ENCODE measurements at places on chromosomes 12 and 14.

GRCh38 chr12:106342397-106343213, 14.9 kb upstream of the POLR3B start:
- DNase-seq, result no peak

DNA sequence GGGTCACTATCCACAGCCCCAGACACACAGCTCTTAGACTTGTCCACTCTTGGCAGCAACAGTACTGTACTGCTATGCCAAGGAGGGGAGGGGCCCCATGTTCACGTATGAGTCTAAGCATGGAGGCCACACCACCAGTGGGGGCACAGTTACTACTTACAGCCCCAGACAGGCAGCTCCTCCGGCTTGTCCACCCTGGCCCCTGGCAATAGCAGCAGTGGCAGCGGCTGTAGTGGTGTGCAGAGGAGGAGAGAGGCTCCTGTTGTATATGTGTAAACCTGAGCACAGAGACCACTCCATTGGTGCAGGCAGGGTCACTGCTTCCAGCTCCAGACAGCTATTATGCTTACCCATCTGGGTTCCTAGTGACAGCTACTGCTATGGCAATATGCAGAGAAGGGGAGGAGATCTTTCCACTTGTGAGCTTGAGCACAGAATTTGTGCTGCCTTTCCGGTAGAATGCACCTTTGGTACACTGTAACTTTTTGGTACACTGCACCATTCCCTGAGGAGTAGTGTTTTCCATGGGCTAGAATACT, 113.2 kb downstream of the RAD51B start:
- no peak for DNase-seq

DNA sequence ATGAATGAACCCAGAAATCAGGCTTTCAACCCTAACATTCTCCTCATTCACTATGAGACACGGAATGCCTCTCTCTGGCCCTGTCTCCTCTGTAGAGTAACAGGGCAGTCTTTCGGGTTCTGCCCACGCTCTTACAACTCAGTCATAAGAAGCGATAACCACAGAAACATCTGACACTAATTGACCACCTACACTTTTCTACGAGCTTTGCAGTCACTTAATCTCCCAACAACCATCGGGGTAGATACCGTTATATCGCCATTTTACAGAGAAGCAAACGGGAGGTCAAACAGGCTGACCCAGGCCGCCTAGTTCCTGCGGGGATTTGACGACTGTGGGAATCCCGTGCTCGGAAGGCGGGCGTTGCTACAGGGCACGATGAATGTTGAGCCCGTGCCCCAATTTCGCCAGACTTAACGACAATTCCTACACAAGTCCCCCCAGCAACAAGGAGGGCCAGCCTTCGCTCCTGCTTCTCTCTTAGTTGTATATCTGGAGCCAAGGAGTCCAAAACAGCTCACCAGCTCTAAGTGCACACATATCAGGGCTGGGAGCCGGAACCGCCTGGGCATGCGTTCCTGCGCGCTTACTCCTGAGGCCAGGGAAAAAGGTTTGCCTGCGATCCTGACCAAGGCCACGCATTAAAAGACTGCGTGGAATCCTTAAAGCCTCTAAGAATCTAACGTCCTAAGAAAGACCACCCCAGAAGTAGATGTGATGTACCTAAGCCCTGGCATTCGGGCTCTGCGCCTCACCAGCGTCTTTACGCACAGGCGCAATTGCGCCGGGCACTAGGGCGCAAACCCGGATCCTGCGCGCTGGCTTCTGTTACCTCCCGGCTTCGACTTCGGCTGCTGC, 38.7 kb upstream of the TBX5 start:
- no peak for DNase-seq

DNA sequence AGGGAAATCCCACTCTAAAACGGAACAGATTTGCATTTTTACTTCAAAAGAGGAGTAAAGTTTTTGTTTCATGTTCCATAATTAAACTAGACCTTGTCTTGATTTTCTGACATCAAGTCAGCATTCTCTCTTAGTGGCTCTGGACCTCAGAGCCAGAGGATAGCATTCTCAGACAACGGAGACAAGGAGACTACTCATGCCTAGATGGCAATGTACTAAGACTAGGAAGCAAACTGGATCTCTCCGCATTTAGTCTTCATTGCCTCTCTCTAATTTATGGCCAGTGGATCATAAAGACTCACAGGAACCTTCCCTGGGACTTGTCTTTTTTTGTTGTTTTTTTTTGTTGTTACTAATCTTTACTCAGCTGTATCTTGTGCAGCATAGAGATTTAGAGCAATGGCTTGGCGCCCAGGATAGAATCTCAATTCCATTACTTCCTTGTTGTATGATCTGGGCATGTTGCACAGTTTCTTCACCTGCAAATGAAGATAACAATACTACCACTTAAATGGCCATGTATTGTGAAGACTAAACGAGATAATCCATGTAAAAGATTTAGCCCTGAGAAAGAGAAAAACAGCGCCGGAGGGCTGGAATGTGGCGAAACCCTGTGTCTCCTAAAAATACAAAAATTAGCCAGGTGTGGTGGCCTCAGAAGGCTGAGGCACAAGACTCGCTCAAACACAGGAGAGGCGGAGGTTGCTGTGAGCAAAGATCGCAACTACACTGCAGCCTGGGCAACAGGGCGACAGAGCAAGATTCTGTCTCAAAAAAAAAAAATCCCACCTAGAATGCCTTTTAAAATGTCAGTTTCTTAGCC, 4.0 kb upstream of the GEMIN2 start:
- no peak for DNase-seq

GRCh38 chr14:21264025-21264801, 5.0 kb downstream of the HNRNPC start:
- DNase-seq, result no peak

DNA sequence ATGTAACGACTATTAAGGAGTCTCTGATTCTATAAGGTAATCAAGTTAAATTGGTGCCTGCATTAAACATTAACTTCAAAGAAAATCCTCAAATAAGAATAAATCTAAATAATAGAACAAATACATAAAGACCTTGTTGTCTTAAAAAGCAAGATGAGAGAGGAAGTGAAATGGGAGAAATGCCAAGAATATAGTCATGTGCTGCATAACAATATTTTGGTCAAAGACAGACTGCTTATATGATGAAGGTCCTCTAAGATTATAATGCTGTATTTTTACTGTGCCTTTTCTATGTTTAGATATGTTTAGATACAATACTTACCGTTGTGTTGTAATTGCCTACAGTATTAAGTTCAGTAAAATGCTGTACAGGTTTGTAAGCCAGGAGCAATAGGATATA, 213.6 kb downstream of the C12orf42 start:
- DNase-seq, result no peak

DNA sequence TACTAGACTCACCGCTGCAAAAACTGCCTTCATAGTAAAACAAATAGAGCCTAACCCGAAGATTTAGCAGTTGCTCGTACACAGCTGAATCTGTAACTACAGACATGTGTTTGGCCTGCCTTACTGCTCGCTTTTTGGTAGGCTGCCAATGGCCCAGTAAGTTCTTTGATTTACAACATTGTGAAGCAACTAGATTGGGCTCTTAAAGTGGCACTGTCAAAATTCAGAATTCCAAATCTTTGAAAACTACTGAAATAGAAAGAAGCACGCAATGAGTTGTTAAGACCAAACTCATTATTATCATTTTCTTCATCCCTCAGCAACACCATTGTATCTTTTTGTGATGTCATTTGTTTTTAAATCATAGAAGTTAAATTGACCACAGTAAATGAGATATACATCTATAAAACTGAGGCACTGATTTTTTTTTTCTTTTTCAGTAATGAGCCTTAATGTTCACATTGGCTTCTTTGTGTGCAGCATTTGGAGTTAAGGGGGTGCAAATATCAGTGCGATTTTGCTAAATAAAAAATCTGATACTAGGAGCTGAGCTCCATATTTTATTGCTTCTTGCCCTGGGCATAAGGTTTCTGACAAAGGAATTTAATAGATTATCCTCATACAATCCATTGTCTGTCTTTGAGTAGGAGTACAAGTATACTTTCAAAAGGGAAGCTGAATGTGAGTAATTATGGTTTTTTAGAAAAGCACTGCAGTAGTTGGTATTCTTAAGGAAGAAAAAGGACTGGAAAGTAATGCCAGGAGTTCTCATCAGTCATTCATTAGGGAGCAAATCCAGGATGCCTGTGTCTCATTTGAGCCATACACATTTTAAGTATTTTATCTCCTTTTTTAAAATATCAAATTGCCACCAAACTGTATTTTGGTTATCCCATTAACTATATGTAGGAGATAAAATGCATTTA, 138.5 kb downstream of the KICS2 start:
- no peak for DNase-seq

All from activated CD8-positive, alpha-beta memory T cell treated with anti-CD3 and anti-CD28 coated beads for 24 hours (primary cell).